ENCODE measurements at places on chromosomes 7 and 10.

DNA sequence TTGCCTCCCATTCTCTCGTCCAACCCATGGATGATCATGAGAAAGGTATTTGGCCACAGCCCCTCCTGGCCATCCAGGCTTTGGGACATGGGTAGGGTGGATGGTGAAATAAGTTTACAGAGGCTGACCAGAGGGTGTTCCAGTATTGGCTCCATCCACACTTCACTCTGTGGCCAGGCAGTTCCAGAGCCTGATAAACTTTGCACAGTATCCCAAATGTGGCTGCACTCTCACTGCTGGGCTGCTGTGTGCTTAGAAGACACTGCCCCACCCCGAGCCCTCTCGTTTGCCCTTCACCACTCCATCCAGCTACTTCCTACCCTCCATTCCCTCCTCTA lies 72.0 kb upstream of the ZMIZ1 start:
- DNase-seq = no peak

DNA sequence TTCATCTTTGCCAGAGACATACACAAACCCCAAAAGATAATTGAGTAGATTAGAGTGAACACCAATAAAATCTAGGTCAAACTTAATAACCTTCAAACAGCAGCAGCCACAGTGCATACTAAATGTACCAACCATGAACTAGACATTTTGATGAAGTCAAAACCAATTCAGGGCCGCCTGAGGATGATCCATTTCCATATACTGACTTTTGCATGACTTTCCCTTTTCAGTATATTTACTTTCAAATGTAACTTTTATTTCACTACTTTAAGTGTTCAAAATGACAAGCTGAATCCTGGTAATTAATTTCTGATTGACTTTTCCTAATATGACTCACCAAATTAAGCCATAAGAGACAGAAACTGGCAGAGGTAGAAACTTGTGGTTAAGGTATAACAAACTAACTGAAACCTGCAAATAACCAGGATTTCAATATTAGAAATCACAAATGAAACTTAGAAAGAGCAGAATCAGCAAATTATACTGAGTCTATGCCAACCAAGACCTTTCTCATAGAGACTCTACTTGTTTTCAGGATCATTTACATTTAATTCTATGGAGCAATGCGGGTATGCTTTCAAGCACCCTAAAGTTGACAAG lies 171.9 kb upstream of the LRRN3 start:
- no peak for DNase-seq

- no peak for DNase-seq
These were observed 147.8 kb downstream of the ARHGAP22 start for GRCh38 chr10:48456808-48457761.

- no peak for DNase-seq
These were observed 80.4 kb downstream of the CUBN start for GRCh38 chr10:17049195-17049594.

DNA sequence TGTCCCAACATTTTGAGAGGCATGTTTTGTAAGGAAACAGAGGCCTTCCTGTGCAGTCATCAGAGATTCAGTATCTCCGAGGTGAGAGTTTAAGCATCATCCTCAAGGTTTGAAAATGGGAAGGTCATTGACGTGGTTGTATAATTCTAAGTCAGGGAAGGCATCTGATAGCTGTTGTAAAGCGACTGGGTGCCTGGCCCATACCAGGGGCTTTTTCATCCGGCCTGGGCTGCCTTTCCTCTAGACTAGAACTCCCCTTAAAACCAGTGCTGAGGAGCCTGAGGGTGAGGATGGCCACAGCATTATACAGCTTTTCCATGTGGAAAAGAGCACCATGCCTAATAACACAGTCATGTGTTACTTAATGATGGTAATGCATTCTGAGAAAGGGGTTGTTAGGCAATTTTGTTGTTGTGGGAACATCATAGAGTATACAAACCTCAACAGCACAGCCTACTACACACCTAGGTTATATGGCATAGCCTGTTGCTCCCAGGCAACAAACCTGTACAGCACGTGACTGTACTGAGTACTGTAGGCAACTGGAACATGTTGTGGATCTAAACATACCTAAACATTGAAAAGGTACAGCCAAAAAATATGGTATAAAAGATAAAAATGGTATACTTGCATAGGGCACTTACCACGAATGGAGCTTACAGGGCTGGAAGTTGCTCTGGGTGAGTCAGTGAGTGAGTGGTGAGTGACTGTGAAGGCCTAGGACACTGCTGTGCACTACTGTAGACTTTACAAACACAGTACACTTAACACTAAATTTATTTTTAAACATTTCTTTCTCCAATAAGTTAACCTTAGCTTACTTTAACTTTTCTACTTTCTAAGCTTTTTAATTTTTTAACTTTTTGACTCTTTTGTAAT lies 13.5 kb upstream of the CACUL1 start:
- DNase-seq = no peak

- DNase-seq = no peak
These were observed 77.3 kb downstream of the JMJD1C start for GRCh38 chr10:63388421-63389031.

GRCh38 chr10:122316224-122316884 lies 45.3 kb downstream of the BTBD16 start:
- no peak for DNase-seq

- DNase-seq = no peak
These were observed 32.7 kb downstream of the ADAP1 start for GRCh38 chr7:921581-922333.

DNA sequence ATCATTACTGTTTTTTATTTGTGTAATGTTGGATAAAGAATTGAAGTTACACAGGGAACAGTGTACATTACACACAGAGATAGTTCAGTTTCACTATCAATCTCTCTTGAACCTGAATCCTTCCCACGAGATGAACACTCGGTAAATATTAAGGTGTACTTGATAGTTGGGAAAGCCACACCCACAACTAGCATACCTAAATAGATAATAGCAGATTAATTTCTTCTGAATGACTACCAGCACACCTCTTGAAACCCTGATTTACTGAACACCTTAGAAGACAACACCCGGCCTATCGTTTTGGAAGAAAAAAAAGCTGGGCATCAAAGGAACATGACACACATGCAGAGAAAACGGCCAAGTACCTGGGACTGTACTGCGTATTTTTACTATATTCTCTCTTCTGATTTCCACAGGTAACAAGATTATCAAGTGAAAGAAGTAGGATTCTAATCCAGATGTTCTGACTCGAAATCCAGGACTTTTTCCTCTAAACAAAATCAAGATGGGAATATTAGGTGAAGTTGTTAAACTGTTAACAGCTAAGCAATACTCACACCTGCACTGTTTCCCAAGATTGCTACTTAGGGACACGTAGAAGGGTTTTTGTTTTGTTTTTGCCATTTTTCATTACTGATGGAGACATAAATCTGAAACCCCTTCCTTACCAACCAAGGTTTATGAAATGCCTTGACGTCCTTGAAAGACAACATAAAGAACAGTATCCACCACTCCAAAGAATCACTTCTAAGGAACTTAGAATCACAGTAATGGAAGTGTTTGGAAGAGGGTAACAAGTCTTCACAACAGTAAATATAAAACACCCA lies 1.0 kb downstream of the CCDC186 start:
- no peak for DNase-seq

DNA sequence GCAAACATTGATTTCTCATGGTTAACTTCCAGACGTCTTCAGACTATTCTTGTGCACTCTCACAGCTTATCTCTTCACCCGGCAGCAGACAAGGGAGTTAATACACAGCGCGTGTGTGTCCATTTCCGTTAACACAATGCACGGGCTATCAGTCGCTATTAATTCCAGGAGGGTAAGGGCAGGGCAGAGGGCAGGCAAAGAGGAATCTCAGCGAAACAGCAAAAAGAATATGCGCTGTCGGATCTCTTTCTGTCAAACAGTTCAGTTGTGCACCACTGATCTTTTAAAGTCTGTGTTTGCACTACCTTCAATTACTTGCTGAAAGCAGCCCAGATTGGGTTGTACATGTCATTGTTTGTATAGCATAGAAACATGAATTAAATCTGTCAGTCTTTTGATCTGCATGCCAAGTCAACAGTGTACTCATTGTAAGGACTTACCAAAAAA lies 41.1 kb upstream of the CABCOCO1 start:
- no peak for DNase-seq

Measured in left renal pelvis (tissue), 4 donors.